ENCODE measurements at places on chromosomes 3 and 15. TPM values are rescaled to one million over a fixed set of nuclear protein-coding genes. Genes with fewer than 3 reads are reported as not detected.

ARHGAP31 gene
- 4.5 TPM for total RNA-seq

- no peaks in the 10 kb centered on the region for H3K4me1 ChIP-seq
- no peak for DNase-seq
- no peak overlapping the region for H3K4me3 ChIP-seq
- no peaks in the 10 kb centered on the region for H3K36me3 ChIP-seq
- H3K27me3 ChIP-seq: no peaks in the 10 kb centered on the region
These were observed 131.5 kb upstream of the PLXNA1 start for GRCh38 chr3:126851382-126851781.

COL8A1 gene
- total RNA-seq: 0.13 TPM

IGDCC3 gene
- total RNA-seq: not detected

DNA sequence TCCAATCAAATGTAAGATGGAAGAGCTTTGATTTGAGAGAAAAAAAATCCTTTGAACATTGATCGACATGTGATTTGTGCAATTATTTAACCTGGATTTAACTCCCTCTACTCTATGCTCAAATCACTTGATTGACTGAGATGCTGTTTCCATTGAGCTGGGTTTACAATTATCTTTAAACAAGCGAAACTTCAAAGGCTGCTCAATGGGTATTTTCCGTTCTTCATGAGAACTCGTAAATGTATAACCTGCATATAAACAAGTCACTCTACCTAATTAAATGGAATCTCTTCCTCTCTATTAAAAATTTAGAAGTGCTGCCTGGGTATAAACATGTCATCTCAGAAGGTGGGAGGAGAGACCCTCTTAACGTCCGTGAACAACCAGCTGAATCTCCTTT, 71.9 kb downstream of the ANXA2 start:
- no peak overlapping the region for H3K4me3 ChIP-seq
- no peak overlapping the region for H3K27ac ChIP-seq
- H3K4me1 ChIP-seq: peaks cover 15% of the 10 kb centered on the region
- DNase-seq: no peak
- H3K27me3 ChIP-seq: peaks cover 59% of the 10 kb centered on the region

GRCh38 chr15:28993051-28993719, 107.4 kb downstream of the APBA2 start:
- H3K36me3 ChIP-seq: no peaks in the 10 kb centered on the region
- no peak overlapping the region for H3K4me3 ChIP-seq
- no peaks in the 10 kb centered on the region for H3K27me3 ChIP-seq

- H3K36me3 ChIP-seq: no peaks in the 10 kb centered on the region
- no peaks in the 10 kb centered on the region for H3K4me1 ChIP-seq
- H3K27me3 ChIP-seq: peaks cover 18% of the 10 kb centered on the region
- H3K4me3 ChIP-seq: no peak overlapping the region
- no peak overlapping the region for H3K27ac ChIP-seq
- DNase-seq: no peak
These were observed 1038.5 kb upstream of the NR2F2 start for GRCh38 chr15:95291898-95292472.

- H3K27me3 ChIP-seq: no peaks in the 10 kb centered on the region
- peak; percentile 94 for DNase-seq
These were observed at the start of gene DLEC1 for GRCh38 chr3:38039101-38039898. Gene DLEC1 (plus strand): TSS chr3:38039208. CDS start chr3:38039226, 18 bp downstream.

DNA sequence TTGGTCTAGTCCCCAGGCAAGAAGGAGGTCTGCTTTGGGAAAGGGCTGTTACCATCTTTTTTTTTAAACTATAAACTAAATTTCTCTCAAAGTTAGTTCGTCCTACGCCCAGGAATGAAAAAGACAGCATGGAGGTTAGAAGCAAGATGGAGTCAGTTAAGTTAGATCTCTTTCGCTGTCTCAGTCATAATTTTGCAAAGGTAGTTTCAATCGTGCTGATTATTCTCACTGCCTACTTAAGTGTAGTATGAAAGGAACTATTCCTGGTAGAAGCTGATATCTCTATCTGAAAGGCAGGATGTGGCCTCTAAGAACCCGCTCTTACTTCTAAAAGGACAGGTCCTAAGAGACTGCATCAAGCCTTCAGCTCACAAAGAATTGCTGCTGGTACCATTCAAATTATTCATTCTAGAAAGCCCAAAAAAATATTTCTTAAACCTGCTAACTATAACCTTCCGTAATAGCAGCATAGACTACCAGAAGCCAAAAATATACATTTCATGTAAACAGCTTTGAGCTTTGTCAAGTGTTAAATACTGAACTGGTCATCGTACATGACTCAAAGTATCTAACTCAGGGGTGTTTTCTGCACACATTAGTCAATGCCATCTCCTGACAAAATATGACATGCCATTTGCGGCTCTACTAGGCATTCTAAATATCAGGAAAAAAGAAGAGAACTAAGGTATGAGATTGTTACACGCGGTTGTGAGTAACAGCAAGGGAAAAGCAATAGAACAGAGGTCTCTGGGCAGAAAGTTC, 96.0 kb upstream of the CCDC80 start:
- H3K27me3 ChIP-seq: no peaks in the 10 kb centered on the region
- peak overlapping the region; percentile 78 for H3K27ac ChIP-seq
- H3K4me1 ChIP-seq: peaks cover 67% of the 10 kb centered on the region

- no peaks in the 10 kb centered on the region for H3K36me3 ChIP-seq
- no peaks in the 10 kb centered on the region for H3K4me1 ChIP-seq
- no peak overlapping the region for H3K4me3 ChIP-seq
- no peak overlapping the region for H3K27ac ChIP-seq
- H3K27me3 ChIP-seq: peaks cover 8% of the 10 kb centered on the region
These were observed 175.8 kb upstream of the DPH6 start for GRCh38 chr15:35721751-35722150.

DLEC1 gene
- 3.8 TPM for total RNA-seq
